ENCODE measurements at places on chromosomes 7 and 10.

DNA sequence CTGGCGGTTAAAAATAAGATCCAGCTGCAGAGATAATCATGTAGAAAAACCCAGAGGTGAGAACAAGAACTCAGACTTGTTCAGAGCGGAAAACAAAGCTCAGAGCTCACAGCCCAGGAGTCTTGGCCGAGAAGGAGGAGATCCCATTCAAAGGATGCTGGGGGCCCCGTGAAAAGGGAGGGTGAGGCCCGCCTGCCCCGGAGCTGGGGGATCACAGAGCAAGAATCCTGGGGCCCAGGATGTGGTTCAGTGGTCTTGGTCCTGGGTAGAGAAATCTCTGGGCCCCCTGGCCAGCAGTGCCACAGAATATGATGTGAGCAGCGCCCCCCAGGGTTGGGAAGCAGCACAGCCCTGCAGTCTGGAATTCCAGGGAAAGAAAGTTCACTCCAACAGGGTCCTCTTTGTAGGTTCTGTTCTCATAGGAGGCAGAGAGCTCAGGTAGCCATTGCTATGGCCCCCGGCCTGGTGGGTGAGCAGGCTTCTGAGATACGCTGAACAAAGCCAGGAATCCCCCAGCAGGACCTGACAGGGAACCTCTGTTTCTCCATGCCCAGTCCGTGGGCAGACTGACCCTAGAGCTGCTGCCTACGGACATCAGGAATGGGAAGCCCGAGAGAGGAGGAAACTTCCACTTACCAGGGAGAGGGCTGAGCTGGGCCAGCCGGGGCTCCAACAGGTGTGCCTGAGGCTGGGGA lies 77.7 kb upstream of the GNA12 start:
- no peak for DNase-seq

DNA sequence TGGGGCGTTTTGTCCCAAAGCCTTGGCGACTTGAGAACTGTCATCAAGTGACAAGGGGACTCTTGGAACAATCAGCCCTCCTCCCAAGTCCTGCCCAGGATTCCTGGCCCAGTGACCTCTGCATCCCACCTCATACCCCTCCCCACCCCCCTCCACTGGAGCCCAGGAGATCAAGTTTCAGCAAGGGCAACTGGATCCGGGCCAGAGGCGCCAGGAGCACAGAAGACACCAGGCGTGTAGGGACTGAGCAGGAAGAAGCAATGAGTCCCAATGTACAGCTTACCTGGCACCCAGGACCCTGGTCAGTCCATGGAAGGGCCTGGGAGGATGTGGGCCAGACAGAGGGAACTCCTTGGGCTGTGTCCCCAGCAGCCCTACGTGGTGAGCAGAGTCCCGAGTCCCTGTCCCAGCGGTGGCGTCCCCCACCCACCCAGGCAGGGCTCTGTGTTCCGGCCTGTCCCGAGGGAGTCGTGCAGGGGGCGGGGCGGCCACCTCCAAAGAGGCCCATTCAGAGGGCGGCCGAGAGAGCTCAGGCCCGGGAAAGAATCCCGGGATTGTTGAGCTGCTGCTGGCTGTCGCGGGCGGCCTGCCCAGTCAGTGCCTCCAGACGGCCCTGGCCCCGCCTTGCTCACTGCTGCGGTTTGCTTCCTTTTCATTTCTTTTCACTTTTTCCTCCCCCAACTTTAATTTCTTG lies 254.1 kb downstream of the TNS3 start:
- no peak for DNase-seq

DNA sequence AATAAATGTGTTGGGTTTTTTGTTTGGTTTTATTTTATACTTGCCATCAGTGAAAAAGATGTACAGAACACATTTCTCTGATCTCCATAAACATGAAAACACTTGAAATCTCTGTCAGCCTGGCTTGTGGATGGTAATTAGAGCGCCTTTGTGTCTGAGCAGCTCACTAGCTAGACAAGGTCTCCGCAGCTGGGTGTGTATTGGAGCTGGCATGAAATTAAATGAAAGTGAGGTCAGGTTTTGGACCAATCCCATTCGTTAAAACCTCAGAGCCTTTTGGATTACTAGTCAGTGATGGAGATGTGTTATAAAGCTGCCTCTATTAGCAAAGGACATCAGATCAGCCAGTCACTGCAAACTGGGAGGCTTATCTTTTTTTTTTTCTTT lies 2.7 kb downstream of the FRAT1 start:
- DNase-seq: no peak

- DNase-seq: no peak
Measured at GRCh38 chr10:124482236-124482800, 20.7 kb downstream of the LHPP start.

DNA sequence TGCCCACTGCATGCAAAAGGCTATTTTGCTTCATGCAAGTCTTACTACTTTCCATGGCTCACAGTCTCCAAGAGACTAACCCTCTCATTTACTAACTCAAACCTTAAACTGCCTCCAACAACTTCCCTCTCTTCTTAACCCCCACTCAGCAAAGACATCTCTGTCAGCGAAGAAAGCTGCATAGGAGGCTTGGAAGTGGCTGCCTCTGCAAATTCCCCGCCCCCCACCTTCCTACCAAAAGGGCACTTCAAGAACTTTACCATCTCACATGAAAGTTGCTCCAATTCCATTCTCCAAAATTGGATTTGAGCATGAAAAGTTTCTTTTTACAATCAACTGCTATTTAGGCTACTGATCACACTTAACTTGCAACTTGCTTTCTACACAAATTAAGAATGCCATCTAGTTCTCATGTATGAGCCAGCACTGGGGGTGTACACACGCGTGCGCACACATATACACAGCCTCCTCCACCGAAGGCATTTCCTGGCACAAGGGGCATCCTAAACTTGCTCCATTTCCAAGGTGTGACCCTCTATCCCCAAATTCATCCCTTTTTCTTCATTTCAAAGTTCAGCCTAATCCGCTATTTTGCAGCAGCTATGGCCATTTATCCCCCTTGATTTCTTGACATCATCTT lies 1.8 kb downstream of the CCDC6 start:
- no peak for DNase-seq

- DNase-seq: no peak
Measured at GRCh38 chr10:35896001-35896400, 253.9 kb upstream of the FZD8 start.

DNA sequence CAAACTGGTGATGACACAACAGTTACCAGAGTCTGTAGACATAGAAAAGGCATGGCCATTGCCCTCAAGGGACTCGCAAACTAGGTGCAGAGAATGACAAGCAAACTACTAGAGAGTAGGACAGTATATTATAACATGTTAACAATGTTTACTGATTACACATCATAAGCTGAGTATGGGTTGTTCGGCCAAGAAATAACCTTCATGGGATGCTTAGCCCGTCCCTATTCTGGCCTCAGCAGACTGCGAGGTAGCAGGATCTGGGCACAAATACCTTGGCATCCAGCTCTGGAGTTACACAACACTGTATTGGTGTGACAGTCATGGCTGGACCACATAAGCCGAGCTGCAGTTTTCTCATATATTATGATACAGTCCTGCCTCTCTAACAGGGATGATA lies 51.4 kb downstream of the ABCB4 start:
- DNase-seq: no peak

GRCh38 chr10:95697429-95697828 lies 3.7 kb upstream of the TCTN3 start:
- DNase-seq: no peak

- DNase-seq: no peak
Measured at GRCh38 chr10:124131172-124131571, 37.8 kb upstream of the CHST15 start.

GRCh38 chr7:4237296-4238235 lies 444.5 kb upstream of the FOXK1 start:
- no peak for DNase-seq

DNA sequence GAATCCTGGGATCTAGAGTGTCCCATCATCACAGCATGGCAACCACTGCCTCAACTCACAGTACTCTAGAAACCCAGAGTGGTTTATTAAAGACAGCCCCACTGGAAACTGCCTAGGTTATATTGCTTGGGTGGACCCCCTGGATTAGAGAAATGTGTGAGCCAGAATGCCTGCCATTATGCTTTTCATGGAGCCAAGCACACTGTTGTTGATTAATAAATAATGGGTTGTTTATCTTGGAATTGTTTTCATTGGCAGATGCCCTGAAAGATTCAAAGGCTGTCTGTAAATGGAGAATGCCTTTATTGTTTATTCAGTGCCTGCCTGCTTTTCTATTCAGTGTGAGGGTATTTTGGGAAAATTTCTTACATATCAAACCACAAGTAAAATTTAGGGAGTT lies 52.1 kb downstream of the GNAI1 start:
- DNase-seq: no peak

DNA sequence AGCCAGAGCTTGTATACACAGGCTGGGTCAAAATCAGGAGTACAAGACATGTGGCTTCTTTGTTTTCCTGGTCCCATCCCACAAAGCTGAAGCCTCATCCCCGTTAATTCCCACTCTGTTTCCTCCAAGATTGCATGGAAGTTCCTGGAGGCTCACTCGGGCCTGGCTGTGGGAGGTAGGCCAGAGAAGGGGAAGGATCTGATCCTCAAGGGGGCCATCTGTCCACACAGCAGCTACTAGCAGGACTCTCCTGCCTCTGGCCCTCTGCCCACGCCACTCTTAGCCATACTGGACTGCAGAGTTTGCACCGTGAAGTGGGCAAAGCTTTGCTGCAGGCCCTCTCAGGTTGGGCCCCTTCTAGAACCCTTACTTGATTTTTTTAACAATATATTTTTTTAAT lies 160.6 kb downstream of the FGFR2 start:
- no peak for DNase-seq

DNA sequence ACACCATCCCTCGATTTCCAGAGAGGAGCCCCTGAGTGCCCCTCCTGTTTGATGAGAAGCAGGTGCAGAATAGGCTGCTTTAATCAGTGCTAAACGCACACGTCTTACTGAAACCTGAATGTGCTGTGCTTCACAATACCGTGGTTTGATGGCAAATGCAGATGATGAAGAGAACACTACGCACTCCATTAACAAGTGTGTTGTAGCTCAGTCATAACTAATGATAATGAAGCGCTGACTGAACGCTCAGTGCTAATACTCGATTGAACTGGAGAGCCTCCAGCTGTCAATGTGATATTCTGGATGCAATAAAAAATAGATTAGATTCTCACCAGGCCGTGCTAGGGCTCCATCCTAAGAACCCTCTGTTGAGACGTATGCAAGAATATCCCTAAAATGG lies 279.7 kb upstream of the PLPP4 start:
- no peak for DNase-seq

DNA sequence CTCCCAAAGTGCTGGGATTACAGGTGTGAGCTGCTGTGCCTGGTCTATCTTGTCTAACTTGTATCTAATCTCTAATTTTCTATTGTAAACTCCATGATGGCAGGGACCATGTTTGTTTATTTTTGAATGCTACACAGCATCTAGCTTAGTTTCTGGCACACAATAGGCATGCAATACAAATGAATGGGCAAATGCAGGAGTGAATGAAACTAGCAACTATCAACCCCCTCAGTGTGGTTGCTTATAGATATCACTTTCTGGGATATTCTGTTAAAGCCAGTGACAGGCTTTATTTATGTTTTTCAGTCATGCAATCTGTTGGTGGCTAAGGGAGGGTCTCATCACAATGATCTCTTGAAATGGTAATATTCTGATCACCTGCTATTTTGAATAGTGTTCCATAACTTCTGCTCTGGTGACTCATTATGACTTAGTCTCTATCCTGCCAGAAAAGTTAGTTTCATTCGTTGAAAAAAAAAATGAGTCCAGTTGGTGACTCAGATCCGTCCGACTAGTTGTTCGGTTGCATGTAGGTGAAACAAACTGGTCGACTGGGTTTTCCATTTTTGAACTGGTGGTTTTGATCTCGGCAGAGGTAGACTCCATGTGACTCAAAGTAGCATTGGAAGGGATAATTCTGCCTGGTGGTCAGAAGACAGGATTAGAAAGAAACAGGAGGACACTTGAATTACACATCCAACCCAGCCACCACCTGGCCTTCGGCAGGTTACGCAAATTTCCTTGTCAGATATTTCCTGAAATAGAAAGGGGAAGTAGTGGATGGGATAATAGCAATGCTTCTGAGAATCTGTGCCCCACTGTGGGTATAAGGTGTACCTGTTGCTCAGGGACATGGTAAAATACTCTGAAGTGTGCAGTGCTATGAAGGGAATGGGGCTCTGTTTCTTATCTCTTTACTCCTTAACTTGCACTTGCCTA lies 76.8 kb downstream of the GATA3 start:
- DNase-seq: peak; percentile 29

GRCh38 chr7:36762394-36762793 lies 38.1 kb upstream of the AOAH start:
- no peak for DNase-seq

DNA sequence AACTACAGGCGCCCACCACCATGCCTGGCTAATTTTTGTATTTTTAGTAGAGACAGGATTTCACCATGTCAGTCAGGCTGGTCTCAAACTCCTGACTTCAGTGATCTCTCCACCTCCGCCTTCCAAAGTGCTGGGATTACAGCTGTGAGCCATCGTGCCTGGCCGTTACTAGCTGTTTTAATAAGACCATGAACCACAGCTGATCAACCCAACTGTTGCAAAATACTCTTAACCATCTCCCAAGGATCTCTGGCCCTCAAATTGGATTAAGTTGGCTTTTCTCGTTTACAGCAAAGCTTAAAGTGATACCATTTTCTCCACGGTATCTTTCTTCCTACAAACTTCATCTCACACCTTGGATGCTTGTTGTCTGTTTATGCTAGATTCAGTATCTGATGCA lies 18.3 kb downstream of the ZFAND2A start:
- DNase-seq: no peak

DNA sequence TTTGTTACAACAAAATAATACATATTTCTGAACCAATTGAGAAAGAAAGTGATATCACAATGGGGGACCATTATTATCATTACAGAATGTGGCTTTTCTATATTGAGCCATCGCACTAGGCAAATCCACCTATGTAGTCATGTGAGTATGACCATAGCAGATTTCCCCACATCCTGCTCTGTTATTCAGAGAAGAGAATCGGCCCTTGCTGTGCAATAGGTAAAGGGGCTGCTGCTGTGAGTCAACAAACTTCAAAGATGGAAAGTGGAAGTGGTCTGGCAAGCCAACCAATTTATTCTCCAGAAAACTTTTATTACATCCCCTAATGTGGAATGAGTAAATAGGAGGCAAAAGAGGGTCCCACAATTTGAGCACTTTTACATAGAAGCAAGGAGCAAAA lies 573.4 kb downstream of the ETV1 start:
- no peak for DNase-seq

DNA sequence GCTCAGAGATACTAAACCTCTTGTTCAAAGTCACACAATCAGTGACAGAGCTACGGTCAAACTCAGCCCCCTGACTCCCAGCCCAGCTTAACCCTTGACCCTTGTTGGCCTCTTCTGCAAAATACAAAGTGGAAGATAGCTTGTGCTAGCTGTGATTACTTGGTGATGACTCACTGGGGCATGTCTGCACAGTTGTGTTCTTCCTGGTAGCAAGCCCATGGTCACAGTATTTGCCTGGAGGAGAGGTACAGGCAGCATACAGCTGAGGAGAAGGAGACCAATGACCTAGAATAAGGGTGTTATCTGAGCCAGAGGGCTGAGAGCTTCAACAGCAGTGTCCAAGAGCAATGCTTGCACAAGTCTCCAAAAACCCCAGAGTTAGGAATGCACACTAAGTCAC lies 5.7 kb upstream of the HSPA12A start:
- no peak for DNase-seq

All from activated T-cell treated with anti-CD3 and anti-CD28 coated beads for 48 hours (primary cell).